ENCODE measurements at places on chromosomes 12 and 14.

DNA sequence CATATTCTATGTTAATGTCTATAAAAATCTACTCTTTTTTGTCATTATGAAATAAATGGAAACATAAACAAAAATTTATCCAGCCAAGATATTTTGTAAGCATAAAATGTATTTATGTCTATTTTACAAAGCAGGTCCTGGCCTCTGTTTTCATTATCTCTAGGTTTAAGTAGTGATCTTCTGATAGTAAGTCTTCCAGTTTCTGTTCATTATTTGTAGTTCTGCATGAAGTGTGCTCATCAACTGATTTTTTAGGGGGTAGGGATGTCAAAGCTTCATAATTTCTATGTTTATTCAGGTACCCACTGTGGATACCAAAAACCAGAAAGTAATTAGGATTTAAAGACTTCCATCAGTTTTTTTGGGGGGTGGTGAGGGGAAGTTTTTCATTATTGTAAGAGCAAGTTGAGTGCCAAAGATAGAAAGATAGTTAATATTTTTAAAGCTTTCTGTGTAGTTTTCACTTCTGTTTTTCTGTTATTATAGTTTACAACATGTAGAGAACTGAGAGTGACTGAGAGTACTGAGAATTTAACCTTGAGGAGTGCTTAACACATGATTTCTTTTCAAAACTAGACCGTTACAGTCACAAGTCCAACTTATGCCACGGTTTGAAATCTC, 30.6 kb upstream of the LMO3 start:
- DNase-seq: no peak

DNA sequence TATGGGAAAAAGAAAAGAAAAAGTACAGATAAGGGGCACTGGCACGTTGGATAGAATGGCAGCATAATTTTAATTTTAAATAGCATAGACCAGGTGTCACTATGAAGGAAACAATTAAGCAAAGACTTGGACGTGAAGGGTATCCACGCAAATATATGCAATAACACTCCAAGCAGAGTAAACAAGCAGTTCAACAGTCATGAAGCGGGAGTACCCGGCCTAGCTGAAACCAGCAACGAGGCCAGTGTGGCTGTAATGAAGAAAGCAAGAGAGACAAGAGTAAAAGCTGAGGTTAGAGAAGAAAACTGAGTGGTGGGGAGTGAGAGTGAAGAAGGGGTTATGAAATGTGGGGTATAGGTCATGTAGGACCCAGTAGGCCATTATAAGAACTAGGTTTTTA, 85.4 kb downstream of the BCL2L14 start:
- no peak for DNase-seq

DNA sequence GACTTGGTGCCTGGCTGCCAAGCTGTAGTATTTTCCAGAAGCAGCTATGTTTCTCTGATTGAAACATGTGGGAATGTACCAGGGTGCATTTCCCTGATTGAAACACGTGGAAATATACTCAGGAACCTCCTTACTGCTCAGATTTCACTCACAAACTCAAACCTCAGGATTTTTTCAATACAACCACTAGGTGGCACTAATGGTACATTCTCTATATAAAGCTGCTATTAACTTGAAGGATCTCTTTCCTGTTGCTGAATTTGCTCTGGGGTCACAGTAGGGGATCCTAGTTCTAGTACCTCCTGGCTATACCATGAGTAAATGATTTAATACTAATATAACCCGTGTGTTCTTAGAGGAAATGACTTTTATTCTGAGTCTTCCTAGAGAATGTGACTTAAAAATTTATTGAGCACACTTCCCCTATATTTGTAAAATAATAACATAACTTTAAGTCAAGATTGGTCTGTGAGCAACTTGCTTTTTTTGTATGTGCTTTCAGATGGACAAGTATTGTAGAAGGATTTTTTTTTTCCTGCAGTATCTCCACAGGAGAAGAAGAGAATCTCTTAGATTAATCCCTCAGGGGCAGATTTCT, 173.8 kb upstream of the MIS18BP1 start:
- DNase-seq: peak; percentile 73

DNA sequence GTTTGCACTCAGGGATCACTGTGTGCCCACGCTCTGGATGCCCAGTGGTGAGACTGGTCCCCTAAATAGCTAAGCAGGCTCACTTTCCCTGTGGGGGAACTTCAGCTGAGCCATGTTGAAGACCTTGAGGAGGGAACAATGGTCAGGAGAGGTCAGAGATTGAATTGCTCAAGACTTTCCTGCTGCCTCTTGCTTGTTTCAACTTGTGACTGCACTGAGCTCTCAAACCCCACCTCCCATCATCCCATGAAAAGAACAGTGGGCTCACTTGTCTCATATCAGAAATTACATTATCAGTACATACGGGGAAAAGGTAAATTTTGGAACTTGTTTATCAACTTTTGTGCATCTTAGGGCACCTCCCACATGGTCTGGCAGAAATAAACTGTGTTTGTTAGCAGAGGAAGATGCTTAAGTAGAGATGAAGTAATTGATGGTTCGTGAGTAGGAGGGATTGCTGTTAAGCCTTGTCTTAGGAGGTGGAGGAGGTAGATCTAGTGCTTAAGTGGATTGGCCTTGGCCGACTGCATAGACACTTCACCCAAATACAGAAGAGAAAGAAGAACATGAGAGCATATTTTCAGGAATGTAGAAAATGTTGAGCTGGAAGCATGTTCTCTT, 15.0 kb upstream of the SERPINA1 start:
- no peak for DNase-seq

- DNase-seq: peak; percentile 72
These were observed 595 bp upstream of the METAP2 start for GRCh38 chr12:95473231-95473883.

- DNase-seq: peak; percentile 27
These were observed 21.7 kb downstream of the ERH start for GRCh38 chr14:69376439-69376838.

GRCh38 chr14:49056021-49056420, 530.2 kb downstream of the RPS29 start:
- DNase-seq: no peak

DNA sequence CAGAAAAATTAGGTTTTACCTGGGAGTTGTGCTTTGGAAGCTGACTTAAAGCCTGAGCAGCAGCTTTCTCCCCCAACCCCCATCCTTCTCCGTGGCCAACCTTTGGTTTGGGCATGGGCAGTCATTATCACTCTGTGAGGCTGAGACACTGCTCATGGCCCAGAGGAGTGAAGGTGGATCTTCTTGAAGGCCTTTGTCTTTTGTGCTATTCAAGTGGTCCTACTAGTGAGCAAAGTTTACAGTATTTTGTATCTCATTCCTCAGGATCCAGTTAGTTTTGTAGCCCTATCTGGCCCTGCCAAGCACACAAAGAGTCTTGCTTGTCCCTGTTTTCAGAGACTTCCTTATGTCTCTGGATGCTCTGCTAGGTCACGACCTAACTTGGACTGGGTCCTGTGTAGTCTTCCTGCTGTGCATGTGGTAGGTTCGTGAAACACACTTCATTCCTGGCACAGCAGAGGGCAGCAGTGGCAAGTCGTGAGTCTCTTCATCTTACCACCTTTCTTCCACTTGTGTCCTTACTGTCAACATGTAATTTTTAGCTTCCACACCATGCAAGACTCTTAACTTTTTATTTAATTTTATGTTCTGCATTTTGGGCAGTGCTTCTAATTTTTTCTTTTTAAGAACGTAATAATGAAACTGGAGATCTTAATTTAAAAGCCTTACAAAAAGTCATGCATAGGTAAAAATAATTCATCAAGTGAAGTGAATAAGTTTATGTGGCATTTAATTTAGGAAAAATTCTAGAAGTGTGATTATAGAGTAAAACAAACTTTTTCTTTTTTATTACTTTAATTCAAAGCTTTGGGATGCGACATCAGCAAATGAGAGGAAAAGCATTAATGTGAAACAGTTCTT, 53.7 kb downstream of the APAF1 start:
- DNase-seq: peak; percentile 61

GRCh38 chr12:115758183-115758582, 519.3 kb downstream of the MED13L start:
- DNase-seq: no peak

DNA sequence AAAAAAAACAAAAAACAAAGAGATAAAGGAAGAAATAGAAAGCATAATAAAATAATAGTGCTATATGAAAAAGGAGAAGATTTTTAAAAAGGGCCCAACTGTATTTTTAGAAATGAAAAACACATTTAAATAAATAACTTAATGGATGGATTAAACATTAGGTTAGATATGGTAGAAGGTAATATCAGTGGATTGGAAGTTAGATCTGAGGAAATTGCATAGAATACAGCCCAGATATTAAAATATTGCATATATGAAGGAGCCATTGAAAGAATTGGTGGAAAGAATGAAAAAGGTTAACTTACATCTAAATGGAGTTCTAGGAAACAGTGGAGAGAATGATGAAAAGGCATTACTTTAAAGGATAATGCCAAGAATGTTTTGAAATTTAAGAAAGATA, 27.8 kb downstream of the CACNA1C start:
- DNase-seq: no peak

- no peak for DNase-seq
These were observed 27.1 kb upstream of the CLMN start for GRCh38 chr14:95346820-95347219.

GRCh38 chr12:47876440-47876960, 28.3 kb downstream of the VDR start:
- DNase-seq: no peak

DNA sequence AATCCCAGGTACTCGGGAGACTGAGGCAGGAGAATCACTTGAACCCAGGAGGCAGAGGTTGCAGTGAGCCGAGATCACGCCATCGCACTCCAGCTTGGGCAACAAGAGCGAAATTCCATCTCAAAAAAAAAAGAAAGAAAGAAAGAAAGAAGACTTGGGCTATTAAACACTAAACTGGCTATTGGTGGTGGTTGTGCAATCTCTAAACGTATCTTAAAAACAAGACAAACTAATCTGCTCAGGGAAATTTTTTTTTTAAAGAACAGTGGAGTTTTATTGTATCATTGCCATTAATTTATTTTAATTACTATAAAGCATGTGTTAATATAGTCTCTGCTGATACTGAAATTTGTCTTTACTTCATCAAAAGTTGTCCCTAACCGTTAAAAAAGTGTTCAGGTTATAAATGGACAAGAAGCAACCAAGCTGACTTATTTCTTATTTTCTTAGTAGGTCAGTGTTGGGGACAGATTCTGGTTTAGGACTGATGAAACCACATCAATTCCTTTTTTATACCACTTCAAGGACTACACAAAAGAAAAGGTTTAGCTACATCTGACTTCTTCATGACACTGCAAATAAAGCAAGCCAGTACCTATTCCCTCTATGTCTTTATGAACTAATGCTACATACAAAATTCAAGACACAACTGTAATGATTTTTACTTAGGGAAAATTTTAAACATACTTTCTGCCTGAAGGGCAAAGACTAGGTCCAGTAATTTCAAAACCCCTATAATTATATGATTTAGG, 68.7 kb upstream of the KRAS start:
- no peak for DNase-seq

- no peak for DNase-seq
These were observed 1.3 kb upstream of the ATP2A2 start for GRCh38 chr12:110279566-110280375.

DNA sequence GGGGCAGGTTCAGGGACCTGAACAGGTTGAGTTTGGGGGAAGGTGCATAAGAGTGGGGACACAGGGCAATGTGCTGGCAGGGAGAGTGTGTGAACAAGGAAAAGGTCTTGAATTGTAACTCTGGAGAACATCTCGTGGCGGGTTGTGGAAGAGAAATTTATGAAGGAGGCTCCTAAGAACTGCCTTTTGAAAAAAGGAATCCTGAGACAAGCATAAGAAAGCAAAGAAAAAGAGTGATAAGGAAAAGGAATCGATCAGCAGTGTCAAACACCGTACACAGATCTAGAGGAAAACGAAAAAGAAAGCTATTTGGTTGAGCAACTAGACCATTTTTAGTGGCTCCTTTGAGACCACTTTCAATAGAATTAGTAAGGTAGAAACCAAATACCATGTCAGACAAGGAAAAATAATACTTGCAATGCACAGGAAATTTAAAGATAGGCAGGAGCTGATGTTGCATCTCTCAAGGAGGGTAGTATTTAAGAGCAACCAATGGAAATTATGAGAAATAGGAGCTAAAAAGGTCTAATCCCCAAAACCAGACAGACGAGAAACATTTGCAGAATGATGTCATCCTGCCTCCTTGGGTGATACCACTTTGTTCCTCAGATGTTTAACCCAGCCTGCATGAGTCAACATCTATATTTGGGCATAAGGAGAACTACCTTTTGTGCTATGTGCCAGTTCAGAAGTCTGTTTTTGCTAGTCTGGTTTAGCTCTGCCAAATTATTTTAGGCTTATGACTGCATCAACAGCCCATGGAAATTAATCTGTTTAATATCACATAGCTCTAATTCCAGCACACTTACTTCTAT, 64.5 kb upstream of the STK38L start:
- DNase-seq: peak; percentile 58

DNA sequence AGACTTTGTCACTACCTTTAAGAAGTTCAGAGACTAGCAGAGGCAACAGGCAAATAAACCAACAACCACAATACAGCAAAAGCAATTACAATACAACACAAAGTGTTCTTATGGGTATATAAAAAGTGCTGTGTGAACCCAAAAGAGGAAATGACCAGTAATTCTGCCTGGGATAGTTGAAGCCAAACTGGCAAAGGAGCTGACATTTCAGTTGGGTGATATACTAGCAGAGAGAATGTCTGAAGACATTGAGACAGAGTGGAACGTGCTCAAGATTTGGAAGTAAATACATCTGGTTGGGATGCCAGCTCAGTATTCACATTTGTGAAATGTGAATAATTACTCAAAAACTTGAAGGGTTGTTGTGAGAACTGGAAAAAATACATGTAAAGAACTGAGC, 80.6 kb upstream of the GTF2A1 start:
- no peak for DNase-seq

- DNase-seq: peak; percentile 55
These were observed 68.6 kb upstream of the USP15 start for GRCh38 chr12:62191491-62192179.

- DNase-seq: no peak
These were observed 37.4 kb downstream of the PHLDA1 start for GRCh38 chr12:75994069-75994740.

DNA sequence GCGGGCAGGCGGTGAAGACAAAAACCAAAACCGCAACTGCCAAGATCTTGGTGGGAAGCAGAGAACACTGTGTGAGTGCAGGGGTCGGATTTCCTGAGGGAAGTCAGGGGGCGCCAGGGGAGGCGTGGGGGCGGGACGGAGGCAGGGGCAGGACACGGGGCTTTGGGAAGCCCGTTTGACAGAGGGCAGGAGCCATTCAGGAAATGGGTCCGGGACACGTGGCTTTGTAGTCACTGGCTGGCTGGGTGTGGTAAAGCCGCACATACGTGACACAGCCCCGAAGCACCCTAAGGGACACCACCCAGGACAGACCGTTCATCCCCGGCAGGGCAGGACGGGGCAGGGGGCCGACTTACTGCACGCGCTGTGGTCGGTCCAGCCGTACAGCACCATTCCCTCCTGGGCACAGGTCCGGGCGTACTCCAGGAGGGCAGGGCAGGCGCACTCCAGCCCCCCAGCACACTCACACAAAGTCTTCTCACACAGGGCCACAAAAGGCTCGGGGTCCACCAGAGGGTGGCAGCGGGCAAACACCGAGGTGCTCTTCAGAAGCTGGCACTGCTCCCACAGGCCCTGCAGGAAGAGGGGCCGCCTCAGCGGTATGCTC, 49.4 kb downstream of the VWF start:
- DNase-seq: peak; percentile 70

GRCh38 chr14:83969998-83970397, 1559.9 kb upstream of the FLRT2 start:
- DNase-seq: no peak

- no peak for DNase-seq
These were observed 1.8 kb upstream of the GLIPR1L2 start for GRCh38 chr12:75389061-75389460.
